ENCODE measurements at places on chromosomes 12 and 14.

- DNase-seq = no peak
Measured at GRCh38 chr14:20743556-20743955, 2.1 kb upstream of the EDDM3A start.

GRCh38 chr14:100688598-100689461 lies 37.9 kb upstream of the DLK1 start:
- no peak for DNase-seq

DNA sequence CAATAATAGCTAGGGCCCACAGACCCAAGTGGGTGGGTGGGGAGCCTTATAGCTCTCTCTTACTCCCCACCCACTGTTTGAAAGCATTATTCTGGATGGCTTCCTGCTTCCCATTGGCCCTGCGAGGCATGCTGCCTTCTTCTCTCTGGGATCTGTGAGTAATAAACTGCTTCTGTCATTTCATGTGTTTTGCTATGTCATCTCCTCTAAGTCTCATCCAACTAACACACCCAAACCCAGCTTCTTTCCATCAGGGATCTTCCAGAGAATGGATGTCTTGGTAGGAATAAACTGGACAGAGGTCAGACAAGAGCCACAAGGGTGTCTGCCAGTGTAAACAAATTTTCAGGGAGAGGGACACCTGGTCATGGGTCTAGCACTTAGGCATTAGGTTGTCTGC lies 66.4 kb upstream of the BDKRB2 start:
- DNase-seq = no peak

GRCh38 chr12:95700316-95700785 lies 90.2 kb downstream of the NTN4 start:
- peak; percentile 80 for DNase-seq

DNA sequence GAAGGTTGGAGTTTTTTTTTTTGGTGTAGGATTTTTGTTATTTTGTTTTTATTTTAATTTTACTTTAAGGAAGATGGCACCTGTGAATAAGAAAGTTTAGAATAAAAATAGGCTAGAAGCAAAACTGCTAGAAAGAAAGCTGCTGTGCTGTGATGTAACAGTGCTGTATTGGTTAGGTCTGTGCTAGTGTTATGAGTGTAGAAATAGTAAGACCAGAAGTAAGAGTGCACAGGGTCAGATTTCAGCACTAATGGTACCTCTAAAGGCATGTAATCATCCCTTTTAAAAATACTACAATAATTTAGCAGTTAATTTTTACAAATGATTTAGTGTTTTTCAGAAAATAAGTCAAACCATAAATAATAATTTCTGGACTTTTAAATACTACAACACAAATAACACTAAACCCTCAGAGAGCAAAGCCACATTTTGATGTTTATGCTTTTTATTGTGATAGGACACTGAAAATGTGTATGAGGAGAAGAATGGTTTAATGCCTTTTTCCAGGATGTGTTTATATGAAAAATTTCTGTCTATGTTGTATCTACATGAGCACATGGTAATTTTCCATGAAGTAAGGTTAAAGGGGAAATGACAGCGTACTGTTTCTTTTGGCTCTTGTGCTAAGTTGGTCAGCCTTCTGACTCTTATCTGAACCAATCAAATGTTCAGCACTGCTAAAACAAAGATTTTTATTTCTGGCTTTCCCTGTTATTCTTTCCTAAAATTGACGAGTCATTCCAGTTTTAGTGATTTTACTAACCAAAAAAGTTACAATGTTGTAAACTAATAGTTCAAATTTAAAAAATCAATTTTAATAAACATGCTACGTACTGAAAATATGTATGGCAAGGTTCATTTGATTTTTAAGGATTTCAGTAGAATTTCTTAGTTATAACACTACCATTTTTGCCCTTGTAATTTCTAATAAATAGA lies 96.1 kb downstream of the PPHLN1 start:
- DNase-seq = peak; percentile 23

DNA sequence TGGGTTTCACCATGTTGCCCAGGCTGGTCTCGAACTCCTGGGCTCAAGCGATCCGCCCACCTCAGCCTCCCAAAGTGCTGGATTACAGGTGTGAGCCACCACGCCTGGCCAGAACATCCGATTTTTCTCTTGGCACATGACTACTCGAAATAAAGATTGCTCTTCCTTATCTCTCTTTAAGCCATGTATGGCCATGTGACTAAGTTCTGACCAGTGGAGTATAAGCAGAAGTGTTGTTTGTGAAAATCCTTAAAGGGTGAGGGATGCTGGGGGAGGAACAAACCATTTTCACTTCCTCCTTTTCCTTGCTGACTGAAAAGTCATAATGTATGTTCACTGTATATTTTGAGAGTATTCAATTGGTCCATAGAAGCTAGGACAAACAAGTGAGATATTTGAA lies 50.7 kb upstream of the ATF7IP start:
- no peak for DNase-seq

GRCh38 chr14:45716572-45716971 lies 463.6 kb upstream of the MIS18BP1 start:
- DNase-seq = no peak

DNA sequence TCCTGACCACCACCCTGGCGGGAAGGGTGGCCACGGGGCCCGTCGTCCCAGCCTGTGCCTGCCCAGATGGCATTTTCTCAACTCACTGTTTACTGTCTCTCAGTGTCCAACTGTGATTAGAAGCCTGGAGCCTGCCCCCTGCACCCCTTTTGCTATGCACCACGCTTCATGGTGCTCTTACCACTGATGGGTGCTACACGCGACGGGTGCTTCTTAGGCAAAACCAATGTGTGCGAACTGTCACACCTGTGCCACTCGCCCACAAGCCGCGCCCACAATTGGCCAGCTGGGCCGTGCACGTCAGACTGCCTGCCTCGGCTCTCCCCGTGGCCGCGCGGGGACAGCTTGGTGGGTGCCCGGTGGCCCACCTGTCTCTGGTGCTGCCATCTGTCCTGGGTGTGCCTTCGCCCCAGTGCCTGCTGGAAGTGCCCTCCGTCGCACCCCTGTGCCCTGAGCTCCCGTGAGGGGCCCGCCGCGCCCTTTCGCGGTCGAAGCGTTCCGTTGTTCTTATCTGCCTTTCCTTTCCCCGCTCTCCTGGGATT lies 15.1 kb upstream of the AMN start:
- DNase-seq = no peak

- no peak for DNase-seq
Measured at GRCh38 chr14:76926521-76927251, 100.5 kb downstream of the LRRC74A start.

DNA sequence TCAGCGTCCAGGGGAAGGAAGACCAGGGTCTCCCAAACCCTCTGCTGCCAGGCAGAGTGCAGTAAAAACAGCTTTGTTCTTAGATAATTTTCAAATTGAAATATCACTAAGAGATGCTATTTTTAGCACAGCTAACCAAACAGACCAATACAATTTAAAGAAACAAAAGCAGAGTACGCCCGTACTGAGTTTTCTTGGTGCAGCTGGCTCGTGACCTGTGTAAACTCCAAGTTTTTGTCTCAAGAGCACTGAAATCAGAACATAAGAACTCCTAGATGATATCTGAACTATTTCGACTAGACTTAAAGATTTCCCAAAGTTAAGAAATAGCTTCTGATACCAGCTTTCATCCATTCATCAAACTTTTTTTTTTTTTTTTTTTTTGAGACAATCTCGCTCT lies 10.3 kb downstream of the ARF3 start:
- DNase-seq = no peak

- no peak for DNase-seq
Measured at GRCh38 chr14:106039400-106039799, 513.0 kb downstream of the TMEM121 start.

DNA sequence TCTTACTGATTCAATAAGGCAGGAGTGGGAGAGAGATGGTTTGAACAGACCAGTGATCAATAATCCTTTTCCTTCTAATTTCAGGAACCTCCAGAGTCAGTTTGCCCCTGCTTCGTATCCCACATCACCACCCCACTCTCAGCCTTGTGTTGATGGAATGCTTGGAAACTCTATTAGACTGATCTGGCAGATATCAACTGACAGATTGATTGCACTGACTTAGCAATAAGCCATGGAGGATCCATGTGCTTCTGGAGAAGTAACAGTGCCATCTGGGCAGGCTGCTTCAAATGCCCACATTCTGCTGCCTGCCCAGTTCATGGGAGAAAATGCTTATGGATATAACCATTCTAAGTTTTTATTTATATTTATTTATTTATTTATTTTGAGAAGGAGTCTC lies 218.0 kb downstream of the SLC2A13 start:
- DNase-seq = no peak

DNA sequence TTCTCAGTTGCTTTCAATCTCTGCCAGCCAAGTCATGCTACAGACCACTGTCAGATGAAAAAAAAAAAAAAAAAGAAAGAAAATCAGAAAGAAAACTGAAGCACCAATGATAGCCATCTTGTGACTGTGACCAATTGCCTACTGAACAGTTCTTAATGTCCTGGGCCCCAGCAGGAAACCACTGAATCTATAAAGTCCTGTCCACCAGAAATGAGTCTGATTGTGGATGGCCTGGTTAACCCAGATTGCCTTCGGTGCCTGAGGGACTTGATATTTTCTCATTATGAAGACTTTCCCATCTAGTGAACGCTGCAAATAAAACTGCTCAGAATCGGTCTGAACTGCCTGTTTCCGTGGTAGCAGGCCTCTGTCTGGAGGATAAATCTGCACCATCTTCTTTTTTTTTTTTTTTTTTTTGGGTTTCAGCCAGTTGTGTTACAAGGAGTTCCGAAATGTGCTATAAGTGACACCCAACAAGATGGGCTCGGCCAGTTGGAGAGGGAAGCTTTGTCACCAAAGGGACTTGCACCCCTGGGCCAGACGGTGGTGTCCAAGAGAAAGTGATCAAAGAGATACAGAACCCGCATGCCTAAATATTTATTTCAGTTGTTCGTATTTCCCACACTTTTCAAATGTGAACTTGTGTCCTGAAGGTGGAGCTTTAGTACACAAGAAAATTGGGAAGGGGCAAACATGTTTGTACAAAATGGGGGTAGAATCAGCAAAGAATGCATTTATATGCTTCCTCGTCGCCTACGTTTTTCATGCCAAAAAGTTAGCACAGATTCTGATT lies 3.0 kb upstream of the PLXNC1 start:
- DNase-seq = peak; percentile 14

GRCh38 chr12:103903993-103904392 lies 26.2 kb upstream of the HSP90B1 start:
- DNase-seq = no peak

DNA sequence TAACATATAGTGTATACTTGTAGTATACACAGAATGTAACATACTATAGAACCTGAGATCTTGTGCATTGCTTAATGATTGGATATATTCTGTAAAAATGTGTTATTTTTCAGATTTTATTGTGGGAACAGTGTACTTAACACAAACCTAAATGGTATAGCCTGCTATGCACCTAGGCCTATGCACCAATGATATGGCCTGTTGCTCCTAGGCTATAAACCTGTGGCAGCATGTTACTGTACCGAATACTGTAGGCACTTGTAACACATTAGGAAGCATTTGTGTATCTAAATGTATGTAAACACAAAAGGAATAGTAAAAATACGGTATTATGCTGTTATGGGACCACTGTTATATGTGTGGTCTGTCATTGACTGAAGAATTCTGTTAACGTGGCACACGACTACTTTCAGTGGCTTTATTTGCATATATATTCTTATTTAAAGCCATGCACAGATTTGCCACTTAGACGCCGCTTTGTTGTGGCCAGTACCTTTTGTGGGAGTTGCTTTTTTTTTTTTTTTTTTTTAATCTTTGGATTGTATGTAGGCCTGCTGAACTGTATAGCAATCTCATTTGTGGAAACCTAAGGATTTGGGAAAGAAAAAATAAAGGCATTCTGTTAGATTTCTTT lies 7.4 kb downstream of the PAPOLA start:
- no peak for DNase-seq

DNA sequence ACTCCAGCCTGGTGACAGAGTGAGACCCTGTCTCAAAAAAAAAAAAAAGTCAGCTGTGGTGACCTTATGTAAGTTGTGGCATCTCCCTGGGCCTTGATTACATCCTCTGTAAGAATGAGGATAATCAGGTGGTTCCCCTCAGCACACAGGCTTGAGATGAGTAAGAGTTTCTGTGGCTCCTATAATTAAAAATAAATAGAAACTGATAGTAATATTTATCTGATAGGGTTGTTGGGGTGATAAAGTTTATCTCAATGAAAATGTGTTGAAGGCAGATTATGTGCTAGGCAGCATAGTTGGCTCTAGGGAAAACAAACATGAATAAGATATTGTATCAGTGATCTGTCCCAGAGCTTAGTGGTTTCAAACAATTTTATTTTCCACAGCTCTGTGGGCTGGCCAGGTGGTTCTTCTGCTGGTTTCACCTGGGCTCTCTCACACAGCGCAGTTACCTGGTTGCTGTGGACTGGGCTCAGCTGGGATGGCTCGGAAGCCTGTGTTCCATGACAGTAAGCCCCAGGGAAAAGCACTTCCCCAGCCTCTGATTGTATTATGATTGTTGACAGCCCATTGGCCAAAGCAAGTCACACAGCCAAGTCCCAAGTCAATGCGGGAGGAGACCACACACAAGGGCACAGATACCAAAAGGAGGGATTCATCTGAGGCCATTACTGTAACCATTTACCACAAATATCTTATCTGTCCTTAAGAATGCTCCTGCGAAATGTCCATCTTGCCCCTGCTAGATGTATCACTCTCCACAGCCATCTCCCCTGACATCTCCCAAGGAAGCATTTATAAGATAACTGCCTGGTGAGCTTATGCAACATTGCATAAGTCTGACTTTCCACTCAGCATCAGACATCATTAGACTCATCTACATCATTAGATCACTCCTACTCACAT lies 151.7 kb downstream of the NUAK1 start:
- DNase-seq = peak; percentile 97

GRCh38 chr12:85283560-85283959 lies 3.5 kb downstream of the ALX1 start:
- DNase-seq = no peak

DNA sequence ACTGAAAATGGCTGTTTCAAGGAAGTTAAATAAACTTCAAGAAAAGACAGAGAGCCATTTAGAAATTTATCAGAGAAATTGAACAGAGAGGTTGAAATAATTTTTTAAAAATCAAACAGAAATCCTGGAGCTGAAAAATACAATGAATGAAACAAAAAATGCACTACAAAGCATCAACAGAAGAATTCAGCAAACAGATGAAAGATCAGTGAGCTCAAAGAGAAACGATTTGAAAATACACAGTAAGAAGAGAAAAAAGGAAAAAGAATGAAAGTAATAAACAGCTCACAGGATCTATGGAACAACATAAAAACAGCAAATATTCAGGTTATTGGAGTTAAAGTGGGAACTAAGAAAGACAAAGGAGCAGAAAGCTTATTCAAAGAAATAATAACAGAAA lies 26.2 kb downstream of the COX16 start:
- DNase-seq = no peak

Measured in AG09309 (cell line).